ENCODE measurements at places on chromosomes 3 and 15.

- DNase-seq: no peak
Observed at GRCh38 chr3:24060055-24060454, 115.0 kb downstream of the NR1D2 start.

DNA sequence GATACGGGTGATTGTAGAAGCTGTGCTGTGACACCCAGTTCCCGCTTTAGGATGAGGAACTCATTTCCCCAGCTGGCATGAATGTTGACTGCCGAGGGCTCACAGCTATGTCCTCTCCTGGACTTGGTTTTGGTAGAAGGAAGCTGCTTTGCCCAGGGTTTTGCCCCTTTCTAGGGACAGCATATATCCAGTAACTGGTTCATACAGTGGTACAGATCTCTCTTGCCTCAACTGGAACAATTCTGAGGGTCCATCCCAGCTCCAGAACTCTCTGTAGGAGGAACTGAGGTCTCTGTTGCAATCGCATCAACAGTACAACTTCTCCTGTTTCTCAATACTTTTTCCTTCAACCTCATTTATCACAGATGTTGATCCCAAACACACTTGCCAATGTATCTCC lies 54.5 kb upstream of the FNDC3B start:
- DNase-seq: no peak

- no peak for DNase-seq
Observed at GRCh38 chr15:80685628-80686027, 9.5 kb upstream of the ABHD17C start.

DNA sequence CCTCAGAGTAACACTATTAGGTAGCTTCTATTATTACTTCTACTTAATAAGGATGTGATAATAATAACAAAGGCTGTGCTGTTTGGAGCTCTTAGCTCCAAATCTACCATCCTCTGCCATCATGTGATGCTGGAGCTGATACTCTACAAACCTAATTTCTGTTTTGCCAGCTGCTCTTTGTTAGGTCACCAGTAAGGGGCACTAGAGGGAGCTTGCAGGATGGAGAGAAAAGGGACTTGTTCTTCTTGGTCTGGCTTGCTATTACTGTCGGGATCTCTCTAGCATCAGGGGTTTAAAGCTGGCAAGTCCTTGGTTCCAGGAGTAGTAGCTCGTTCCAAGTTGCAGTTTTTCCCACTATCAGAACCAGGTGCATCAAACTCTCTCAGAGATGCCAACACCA lies 194.9 kb upstream of the KBTBD8 start:
- no peak for DNase-seq

DNA sequence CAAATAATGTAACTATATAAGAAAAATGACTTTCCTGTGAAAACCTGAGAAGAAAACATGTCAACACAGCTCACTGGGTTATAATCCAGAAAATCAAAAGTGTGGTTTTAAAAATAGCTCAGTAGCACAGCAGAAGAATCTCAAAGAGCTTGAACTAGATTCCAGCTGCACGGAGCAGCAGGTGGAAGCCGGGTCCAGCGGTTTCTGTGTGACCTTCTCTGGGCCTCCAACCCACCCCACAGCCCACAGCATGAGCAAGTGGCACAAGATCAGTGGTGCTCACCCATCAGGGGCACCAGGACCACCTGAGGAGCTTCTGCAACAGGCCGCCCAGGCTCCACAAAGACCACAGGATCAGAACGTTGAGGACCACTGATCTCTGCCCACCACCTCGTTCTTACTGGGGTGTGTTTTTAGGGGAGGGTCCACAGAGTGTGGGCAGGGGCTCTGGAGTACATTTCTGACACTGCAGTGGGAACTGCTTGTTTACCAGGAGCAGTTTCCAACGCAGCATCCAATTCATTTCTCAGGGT lies 23.2 kb downstream of the SLC41A3 start:
- peak; percentile 49 for DNase-seq

DNA sequence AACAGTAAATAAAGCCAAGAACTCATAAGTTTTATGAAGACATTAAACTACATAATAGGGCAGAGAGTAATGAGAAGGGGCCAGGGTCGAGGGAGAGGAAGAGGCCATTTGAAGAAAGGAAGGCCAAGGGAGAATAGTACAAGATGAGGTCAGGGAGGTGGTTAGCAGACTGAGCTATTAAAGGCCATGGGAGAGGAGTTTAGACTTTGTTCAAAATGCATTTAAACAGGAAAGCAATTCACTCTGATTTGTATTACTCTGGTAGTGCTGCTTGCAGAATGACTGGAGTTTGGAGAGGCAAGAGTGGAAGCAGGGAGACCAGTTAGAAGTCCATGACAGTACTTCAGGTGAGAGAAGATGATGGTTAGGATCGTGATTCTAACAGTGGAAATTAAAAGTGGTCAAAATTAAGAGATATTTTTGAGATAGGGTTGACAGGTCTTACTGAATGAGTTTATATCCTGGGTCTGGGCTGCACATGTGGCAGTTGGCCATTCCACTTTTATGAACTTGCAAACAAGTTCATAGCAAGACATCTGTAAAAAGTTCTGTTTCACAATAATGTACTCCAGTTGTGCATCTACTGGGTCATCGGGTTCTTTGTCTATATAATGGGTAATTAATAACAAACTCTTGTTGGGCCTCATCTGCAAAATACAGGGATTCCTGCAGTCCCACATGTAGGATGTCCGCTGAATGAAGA lies 16.3 kb downstream of the PPP2R3A start:
- no peak for DNase-seq

DNA sequence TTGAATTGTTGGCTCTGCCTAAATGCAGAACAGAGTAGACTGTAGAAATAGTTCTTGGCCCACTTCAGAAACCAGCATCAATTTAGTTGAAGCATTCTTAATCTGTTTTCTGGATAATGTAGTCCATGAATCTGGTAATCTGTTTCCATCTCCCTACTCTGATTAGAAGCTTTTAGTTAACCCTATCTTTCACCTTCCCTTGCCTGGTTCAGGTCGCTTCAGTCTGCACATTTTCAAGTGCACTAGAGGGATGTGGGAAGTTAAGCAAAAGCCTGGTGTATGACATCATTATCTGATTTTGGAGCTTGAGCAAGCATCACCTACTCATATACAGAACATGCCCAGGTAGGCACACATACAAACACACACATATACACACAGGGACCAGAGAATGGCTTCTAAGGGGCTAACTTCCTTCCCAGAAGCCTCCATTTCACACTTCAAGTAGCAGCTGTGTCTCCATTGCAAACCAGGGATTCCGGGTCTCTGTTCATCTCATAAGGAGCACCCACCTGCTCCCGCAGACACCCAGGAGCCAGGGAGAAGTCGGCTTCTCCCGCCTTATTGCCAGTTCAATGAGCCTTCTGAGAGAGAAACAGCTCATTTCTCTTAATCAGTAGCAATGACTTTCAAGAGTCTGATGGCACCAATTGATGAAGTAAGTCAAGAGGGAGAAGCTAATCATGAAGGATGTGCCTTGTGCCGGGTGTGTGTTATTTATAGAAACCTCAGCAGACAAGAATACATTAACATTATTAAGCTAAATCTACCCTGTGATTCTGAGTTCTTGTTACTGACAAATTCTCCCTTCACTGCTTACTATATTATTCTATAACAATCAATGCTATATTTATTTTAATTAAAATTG lies 347.9 kb upstream of the STAC start:
- DNase-seq: no peak

DNA sequence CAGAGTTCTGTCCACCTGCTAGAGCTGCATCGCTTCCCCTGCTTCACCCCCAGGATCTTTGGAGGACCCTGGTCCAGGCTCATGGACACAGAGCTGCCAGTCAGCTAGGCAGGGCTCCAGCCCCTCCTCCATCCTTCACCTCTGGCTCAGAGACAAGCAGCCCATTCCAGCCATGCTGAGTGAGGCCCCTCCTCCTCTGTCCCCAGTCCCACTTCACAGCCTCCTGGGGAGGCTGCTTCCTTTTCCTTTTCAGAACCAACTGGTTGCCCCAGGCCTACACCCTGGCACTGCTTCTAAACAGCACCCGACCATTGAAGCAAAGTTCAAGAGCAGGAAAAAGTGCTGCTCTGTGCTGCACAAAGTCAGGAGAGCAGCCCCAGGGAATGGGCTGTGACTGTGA lies 22.2 kb downstream of the IQSEC1 start:
- no peak for DNase-seq

GRCh38 chr3:11559816-11560633 lies 83.7 kb downstream of the VGLL4 start:
- DNase-seq: no peak

DNA sequence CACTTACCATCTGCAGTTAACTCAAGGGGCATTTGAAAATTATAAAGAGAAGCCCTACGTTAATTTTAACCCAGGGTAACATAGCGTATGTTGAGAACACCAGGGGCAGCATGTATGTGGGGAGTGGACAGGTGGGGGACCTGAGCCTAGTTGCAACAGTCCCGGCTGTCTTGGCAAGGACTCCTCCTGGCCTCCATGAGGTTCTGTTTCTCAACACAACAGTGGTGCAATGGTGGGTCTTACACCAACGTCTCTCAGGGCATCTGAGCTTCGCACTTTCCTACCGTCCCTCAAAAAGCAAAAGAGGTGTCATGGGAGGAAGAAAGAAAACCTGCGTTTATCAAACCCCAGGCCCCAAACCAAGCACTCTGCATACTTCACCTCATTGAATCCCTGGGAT lies 50.6 kb downstream of the MGLL start:
- no peak for DNase-seq

DNA sequence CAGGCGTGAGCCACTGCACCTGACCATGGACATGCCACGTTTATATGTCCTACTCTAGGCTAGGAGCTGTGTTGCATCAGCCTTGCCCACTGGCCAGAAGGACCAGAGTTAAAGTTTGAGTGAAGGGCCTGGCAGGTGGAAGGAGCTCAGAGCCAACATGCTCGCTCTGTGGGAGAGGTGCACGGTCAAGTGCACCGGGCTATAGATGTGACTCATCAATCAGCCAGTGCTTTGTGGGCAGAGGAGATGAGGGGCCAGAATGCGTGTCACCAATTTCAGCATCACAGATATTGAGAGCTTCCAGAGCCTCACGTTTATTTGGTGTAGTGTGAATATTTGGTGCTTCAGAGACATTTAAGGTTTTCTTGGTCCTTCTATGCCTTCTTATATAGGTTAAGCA lies 137.3 kb upstream of the KBTBD8 start:
- no peak for DNase-seq

- no peak for DNase-seq
Observed at GRCh38 chr15:28900041-28900891, 14.5 kb downstream of the APBA2 start.

- DNase-seq: no peak
Observed at GRCh38 chr3:72067721-72068120, 282.8 kb upstream of the PROK2 start.

- no peak for DNase-seq
Observed at GRCh38 chr3:52784021-52784621, 6.7 kb downstream of the ITIH1 start.

GRCh38 chr3:189632242-189632641 lies 1.1 kb downstream of the TP63 start:
- DNase-seq: no peak

DNA sequence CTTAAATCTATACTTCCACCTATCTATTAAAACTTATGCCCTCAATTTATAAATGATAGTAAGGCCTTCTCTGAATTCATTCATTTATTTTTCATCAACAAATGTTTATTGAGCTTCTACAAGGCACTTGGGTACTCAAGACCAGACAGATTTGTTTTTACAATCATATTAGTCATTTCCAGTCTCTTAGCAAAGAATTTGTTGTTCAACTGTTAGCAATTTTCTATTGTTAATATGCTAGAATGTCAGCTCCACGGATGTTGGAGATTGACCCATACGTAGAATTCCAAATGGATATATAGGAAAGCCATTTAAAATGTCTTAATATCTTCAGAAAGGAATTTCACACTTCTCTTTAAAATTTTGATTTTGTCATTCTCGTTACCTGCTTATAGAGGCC lies 36.7 kb downstream of the ZBTB38 start:
- no peak for DNase-seq

- no peak for DNase-seq
Observed at GRCh38 chr3:22106213-22106896, 355.3 kb upstream of the ZNF385D start.

GRCh38 chr15:66936861-66937582 lies 128.4 kb upstream of the SMAD3 start:
- no peak for DNase-seq

- no peak for DNase-seq
Observed at GRCh38 chr3:114566767-114567166, 272.9 kb downstream of the TIGIT start.

GRCh38 chr3:34056951-34057390 lies 258.5 kb downstream of the PDCD6IP start:
- peak; percentile 58 for DNase-seq

DNA sequence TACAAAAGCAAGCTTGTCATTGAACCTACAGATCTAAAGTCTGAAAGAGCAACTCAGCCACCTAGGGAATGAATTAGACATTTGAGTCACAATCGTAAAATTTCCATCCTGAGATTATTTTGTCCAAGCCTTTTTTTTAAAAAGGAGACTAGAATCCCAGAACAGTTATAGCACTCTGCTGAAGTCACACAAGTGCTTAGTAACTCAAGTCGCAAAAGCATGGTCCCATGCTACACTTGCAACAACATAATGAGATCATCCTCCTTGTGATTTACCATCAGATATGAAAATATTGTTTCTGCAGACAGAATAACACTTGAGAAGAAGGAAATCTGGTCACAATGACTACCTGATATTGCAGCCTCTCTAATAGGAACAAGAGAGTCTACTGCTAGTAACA lies 106.7 kb downstream of the ZIC4 start:
- DNase-seq: no peak

GRCh38 chr15:101118615-101119014 lies 133.2 kb downstream of the CHSY1 start:
- no peak for DNase-seq

- DNase-seq: no peak
Observed at GRCh38 chr3:32083702-32084270, 22.6 kb upstream of the GPD1L start.

DNA sequence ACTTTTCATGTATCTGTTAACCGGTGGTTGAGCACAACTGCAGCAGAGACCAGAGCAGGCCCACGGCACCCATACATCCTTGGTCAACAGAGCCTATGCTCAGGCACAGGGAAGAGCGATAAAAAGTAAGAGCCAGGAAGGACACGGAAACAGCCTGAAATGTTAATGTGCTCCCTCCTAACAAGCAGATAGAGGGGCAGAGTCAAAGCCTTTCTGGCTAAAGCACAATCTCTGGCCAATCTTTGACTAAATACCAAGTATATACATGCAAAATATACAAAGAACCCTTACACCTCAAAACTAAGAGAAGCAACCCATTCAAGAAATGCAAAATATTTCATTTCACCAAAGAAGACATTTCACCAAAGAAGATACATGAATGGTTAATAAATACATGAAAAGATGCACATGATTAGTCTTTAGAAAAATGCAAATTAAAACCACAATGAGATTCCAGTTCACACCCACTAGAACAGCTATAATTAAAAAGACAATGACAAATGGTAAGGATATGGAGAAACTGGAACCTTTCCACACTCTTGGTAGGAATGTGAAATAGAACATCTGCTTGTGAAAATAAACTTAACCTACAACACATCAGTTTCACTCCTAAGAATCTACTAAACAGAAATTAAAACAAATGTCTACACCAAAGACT lies 88.0 kb downstream of the OSBPL10 start:
- no peak for DNase-seq

All from activated CD4-positive, alpha-beta T cell treated with anti-CD3 and anti-CD28 coated beads, Interleukin-2, amount 10 ng/mL, durations not matched to agents 24 days and 14 days (primary cell).